Activated CD8-positive, alpha-beta memory T cell treated with anti-CD3 and anti-CD28 coated beads for 4 hours (primary cell): ENCODE measurements at places on chromosomes 13 and 19.

DNA sequence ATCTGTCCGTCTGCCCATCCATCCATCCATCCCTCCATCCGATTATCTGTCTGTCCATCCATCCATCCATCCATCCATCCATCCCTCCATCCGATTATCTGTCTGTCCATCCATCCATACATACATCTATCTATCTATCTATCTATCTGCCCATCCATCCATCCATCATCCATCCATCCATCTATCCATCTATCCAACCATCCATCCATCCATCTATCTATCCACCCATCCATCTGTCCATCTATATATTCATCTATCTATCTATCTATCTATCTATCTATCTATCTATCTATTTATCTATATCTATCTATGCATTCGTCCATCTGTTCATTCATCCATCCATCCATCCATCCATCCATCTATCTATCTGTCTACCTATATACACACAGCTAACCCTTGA is 471.1 kb upstream of the ZNF507 start:
- DNase-seq: no peak

- no peak for DNase-seq
Measured at GRCh38 chr19:45527731-45528130, 20.5 kb downstream of the VASP start.

GRCh38 chr19:48556825-48557224 is 4.9 kb downstream of the SULT2B1 start:
- no peak for DNase-seq

DNA sequence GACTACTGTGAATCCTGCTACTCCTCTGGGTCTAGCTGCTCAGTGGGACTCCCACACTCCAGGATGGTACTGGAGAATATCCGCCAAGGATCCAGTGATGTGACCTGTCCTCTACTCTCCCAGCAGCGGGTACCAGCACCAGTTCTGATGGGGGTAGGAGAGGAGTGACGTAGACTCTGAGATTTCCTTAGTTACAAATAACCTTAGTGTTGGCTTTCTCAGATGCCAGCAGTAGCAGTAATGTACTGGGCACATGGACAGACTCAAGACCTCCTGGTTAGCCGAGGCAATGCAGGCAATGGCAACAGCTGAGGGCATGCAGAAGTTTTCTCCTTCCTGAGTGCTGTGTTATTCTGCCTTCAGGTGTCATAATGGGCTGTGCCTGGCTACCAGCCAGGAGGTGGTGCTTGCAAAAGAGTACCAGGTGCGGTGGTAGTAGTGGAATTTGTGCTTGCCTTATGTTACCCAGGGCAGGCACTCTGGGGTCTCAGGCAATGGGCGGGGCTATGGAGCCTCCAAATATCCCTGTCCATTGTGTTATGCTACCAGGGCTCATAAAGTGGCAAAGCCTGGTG is 105.3 kb upstream of the KLF5 start:
- no peak for DNase-seq

DNA sequence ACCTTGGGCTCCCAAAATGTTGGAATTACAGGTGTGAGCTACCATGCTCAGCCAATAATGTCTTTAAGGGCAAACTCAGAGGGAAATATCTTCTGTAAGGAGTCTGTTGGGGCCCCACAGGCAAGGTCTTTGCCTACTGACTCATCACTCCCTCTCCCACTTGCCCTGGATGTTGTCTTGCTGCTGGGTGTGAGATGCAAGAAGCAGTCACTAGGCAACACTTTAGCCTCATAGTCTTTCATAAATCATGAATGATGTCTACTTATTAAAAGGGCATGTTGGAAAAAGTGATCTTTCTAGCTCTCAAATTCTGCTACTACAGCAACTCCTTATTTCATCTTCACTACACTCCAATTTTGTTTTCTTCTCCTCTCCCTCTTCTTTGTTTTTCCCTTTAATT is 34.6 kb upstream of the SLC10A2 start:
- DNase-seq: no peak

DNA sequence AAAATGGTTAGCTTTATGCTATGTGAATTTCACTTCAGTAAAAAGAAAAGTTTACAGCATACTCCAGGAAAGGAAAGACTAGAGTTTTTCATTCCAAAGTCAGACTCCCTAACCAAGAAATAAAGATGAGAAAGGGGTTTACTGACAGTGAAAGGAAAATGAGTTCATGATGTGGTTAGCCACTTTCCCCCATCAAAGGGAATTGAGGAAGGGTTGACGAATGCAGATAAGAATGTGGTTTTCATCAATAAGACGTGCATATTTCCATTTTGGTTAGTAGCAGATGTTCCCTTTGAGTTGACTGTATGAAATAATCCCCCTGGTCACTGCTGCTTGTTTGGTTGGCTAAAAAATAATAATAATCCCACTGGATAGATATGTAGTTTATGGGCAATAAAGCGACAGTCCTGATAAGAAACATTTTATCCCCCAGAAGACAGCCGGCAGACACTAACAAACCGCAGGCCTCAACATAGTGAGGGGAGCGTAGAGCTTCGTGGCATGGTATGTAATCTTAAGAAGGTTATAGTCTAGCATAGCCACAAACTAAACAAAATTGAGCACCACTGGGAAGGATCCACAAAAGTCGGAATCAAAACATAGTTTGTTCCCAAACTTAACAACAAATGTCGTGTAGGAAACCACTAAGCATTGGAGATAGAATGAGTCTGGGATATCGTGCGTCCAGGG is 114.8 kb downstream of the COL4A2 start:
- DNase-seq: no peak

DNA sequence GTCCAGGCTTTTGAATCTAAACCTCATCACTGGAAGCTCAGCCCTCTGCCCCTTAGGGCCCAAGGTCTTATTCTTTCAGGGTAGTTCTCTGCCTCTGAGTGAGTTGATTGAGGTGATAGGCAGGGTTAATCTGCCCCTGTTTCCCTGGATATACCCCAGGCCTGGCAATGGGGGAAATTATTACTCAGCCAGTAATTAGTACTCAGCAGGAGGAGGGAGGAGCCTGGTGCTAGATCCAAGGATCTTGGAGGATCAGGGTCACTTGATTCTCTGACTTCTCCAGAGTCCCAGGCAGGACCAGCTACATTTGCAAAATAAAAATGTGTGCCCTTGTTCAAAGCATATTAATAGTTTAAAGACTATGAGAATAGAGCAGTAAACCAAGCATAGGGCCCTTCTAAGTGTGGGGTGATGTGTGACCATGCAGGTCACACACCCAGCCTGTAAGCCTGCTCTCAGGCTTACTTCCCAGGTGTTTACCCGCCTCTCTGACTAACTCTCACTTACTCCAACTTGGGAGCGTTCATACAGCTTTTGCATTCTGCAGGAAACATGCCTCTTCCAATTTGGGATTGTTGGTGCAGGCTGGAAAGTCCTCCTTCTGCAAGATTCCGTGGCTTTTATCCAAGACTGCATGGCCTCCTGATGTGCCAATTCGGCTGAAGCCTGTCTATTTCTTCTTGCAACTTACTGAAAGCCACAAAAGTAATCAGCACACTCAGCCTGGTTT is 7.9 kb upstream of the STK24 start:
- DNase-seq: no peak

GRCh38 chr13:81563091-81563490 is 1222.2 kb upstream of the SPRY2 start:
- DNase-seq: no peak

GRCh38 chr13:98984118-98984517 is 6.3 kb upstream of the DOCK9 start:
- DNase-seq: no peak

DNA sequence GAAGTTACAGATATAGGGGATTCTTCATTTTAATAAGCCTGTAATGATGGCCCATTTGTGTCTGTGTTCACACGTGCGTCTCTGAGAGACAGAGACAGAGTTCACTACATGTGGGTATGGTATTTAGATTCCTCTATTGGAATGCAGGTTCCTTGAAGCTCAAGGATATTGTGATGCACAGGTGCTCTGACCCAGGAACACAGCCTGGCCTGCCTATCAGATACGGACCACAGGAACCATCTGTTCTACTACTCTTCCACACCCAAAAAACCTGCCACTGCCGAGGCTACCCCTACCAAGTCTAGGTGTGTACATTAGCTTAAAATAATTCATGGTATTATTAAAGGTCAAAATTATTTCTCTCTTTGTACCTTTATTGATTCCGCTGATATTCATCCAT is 289.2 kb downstream of the ATP8A2 start:
- no peak for DNase-seq

- DNase-seq: no peak
Measured at GRCh38 chr19:10334588-10335351, 1.4 kb upstream of the RAVER1 start.

DNA sequence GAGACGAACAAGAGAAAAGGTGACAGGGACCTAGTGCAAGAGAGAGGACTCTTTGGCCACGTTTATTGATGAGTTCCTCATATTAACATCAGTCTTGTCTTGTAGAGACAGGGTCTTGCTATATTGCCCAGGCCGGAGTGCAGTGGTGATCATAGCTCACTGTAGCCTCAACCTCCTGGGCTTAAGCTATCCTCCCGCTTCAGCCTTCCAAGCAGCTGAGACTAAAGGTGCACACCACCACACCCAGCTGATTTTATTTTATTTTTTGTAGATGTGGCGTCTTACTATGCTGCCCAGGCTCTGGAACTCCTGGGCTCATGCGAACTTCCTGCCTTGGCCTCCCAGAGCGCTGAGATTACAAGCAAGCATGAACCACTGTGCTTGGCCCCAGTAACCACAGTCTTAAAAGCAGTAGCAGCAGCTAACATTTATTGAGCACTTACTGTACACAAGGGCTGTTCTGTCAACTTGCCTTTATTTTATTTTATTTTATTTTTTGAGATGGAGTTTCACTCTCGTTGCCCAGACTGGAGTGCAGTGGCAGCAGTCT is 1.1 kb upstream of the SH2D3A start:
- DNase-seq: no peak

DNA sequence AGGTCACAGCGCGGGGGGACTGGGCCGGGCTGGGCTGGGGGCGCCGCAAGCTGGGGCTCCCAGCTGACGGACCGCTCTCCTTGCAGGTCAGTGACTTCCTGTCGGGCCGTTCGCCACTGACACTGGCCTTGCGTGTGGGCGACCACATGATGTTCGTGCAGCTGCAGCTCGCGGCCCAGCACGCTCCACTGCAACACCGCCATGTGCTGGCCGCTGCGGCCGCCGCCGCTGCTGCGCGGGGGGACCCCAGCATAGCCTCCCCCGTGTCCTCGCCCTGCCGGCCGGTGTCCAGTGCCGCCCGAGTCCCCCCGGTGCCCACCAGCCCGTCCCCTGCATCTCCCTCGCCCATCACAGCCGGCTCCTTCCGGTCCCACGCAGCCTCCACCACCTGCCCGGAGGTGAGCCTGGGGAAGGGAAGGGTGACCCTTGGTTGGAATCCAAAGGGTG is 5.7 kb downstream of the MIDN start:
- no peak for DNase-seq

- no peak for DNase-seq
Measured at GRCh38 chr13:21753117-21753729, 82.3 kb downstream of the FGF9 start.

DNA sequence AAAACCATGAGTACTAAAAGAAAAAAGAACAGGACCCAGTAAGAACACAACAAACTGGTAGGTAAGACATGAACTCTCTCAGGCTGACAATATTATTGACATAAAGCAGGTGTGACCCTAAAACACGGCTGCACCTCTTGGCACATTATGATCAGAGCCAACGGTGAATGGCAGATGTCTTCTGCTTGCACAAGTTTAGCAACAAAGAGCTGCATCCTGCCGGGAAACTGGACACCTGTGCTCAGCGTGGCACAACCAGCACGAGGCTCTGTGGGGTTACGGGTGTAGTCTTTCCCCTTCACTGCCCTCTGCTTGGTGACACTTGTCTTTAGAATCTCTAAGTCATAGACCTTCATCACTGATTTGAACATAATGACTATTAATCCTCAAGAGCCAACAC is 97.9 kb downstream of the DOCK9 start:
- DNase-seq: no peak

DNA sequence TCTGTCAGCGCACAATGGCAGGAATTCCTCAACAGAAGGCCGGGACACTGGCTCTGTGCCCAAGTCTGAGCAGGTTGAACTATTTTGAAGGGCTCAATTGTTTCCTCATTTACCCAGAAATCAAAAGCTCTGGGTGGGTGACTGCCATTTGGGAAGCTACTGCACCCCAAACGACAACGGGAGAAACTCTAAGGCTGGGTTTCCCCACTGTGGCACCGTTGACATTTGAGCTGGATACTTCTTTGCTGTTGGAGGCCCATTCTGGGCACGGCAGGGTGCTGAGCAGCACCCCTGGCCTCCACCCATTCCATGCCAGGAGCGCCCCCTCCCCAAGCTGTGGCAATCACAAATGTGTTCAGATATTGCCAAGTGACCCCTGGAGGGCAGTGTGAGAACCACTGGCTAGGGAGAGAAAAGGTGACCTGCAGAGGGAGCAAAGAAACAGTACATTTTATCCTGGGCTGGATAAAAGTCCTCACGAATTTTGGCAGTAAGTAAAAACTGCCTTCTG is 62.5 kb downstream of the RFX2 start:
- no peak for DNase-seq

DNA sequence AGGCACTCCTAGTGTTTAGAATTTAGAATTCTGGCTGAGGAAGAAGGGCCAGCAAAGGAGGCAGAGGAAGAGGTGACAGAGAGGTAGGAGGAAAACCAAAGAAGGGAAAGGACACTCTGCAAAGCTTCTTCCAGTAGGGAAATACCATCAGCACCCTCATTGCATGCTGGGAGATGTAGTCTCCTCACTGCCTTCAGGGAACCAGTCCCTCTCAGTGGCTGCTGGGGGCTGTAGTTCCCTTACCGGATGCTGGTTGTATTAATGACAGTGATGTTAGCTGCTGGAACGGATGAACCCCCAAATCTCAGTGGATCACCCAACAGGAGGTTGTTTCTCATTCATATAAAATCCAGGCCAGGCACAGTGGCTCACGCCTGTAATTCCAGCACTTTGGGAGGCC is 10.1 kb downstream of the GRIN2D start:
- peak; percentile 42 for DNase-seq

GRCh38 chr19:4327252-4327876 is 11.3 kb downstream of the STAP2 start:
- no peak for DNase-seq
